ENCODE measurements at places on chromosomes 11 and 22. TPM values are rescaled to one million over a fixed set of nuclear protein-coding genes. Genes with fewer than 3 reads are reported as not detected.

GRCh38 chr11:78331711-78332110 lies 85.9 kb downstream of the GAB2 start:
- DNase-seq: no peak

NCAM1 gene
- polyA plus RNA-seq: 106 TPM

GRCh38 chr22:31173386-31174145 lies 13.6 kb downstream of the RNF185 start:
- peak; percentile 70 for DNase-seq

GRCh38 chr11:125994509-125994908 lies 48.7 kb downstream of the VSIG10L2 start:
- no peak for DNase-seq

DNA sequence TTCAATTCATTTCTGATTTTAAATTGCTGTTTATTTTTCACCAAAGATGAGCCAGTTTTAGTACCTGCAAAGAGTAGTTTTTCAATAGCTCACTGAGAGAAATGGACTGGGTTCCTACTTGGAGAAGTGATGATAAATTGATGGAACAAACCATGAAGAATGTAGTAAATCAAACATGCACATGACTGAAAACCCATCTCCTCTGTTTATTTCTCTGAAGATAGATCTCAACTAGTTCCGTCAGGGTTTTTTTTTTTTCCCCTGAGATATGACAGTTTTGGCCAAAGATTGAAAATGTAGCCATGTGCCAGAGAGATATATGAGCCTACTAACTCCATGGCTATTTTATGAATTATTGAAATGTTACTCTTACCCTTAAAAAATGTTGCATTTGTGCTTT lies 239.6 kb downstream of the DDX10 start:
- DNase-seq: no peak

DNA sequence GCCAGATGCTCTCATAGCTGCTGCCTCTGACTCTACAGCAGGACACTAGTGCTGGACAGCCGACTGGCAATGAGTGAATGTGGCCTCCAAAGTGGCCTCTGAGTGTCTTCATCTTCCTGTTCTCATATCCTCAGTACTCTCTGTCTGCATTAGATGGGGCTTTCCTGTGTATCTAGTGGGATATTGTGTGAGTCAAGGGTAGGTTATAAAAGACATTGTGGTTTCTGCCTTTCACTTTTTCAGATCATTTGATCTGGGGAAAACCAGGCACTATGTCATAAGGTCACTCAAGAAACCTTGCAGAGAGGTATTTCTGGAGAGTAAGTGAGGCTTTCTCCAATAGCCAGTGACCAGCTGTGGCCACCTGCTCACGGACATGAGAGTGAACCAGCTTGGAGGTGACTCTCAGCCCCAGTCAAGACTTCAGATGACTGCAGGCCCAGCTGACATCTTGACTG lies 333.6 kb upstream of the NCAM1 start:
- DNase-seq: no peak

RIC8A gene
- polyA plus RNA-seq: 50.7 TPM

- no peak for DNase-seq
These were observed 21.4 kb downstream of the XRRA1 start for GRCh38 chr11:74927496-74927895.

- DNase-seq: no peak
These were observed 56.8 kb upstream of the FBXO3 start for GRCh38 chr11:33830903-33831648.

GRCh38 chr22:42945027-42945426 lies 69.9 kb downstream of the PACSIN2 start:
- no peak for DNase-seq

- DNase-seq: no peak
These were observed 28.0 kb downstream of the TOLLIP start for GRCh38 chr11:1281326-1281973.

SLC22A6 gene
- polyA plus RNA-seq: not detected

DNA sequence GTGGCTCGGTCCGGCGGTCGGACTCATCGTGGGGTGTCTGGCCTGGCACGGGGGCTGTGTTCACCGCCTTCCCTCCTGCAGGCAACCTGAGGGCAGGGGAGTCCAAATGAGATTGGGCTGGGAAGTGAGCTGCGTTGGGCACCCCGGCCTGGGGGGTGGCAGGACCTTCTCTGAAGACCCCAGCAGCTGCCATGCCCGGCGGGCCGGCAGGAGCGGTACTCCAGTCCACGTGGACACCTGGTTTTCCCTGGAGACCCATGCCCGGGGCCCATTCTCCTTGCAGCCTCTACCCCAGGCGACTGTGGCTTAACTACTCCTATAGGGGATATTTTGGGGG lies 24.5 kb downstream of the LRRC10B start:
- DNase-seq: no peak

LIF gene
- 0.99 TPM for polyA plus RNA-seq

SAA4 gene
- not detected for polyA plus RNA-seq

- DNase-seq: no peak
These were observed 36.5 kb downstream of the POU2AF3 start for GRCh38 chr11:111334532-111335502.

PACSIN2 gene
- polyA plus RNA-seq: 28.3 TPM

KCNQ1OT1 gene
- polyA plus RNA-seq: 0.67 TPM

- no peak for DNase-seq
These were observed 11.4 kb downstream of the POU2AF1 start for GRCh38 chr11:111367411-111368284.

DNA sequence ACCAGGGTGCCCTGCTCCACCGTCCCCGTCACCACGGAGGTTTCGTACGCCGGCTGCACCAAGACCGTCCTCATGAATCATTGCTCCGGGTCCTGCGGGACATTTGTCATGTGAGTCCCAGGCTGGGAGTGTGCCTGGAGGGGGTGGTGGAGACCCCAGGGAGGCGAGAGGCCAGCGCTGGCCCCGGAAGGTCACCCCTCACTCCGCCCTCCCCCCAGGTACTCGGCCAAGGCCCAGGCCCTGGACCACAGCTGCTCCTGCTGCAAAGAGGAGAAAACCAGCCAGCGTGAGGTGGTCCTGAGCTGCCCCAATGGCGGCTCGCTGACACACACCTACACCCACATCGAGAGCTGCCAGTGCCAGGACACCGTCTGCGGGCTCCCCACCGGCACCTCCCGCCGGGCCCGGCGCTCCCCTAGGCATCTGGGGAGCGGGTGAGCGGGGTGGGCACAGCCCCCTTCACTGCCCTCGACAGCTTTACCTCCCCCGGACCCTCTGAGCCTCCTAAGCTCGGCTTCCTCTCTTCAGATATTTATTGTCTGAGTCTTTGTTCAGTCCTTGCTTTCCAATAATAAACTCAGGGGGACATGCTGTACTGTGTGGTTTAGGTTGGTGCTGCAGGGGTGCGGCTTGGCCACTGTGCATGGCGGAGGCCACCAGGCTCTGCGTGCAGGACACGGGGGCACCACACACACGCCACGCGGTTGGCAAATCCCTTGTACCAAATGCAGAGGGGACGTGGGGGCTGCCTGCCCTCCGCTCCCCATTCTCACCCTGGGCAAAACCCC lies 35.4 kb downstream of the MUC2 start:
- DNase-seq: no peak

- no peak for DNase-seq
These were observed 40.3 kb downstream of the CSNK2A3 start for GRCh38 chr11:11312738-11313137.

GRCh38 chr22:44974454-44974853 lies 35.4 kb downstream of the PHF21B start:
- DNase-seq: no peak

GRCh38 chr11:31725176-31725575 lies 85.9 kb downstream of the PAX6 start:
- no peak for DNase-seq

CDCA5 gene
- polyA plus RNA-seq: 10.2 TPM

DNA sequence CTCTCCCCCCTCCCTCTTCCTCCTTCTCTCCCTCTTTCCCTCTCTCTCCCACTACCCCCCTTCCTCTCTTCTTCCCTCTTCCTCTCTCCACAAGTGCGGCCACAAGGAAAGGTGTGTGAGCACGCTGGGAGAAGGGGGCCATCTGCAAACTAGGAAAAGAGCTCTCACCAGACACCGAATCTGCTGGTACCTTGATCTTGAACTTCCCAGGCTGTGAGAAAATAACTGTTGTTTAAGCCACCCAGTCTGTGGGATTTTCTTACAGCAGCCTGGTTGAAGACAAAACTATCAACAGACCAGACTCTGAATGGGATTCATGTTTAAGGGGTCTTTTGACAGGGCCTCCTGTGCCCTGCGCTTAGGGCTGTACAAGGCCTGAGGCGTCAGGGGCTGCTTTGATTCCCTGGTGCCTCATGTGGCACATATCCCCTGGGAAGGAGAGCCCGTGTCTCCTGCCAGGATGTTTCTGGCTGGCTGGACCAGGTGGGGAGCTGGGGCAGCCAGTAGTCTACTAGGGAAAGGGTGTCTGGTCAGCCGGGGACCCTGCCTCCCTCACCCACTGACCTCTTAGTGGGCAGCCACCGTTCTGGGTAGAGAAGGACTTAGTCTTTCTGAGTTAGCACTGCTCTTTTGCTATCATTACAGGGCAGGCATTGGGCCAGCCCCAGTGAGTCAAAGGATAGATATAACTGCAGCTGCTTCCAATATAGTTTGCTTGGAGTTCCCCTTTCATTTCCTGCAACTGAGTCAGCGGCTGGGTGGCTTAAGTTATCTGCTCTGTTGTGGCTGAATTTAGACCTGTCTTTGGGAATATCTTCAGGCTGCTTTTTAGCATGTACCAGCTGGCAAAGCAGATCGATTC lies 6.2 kb downstream of the PANX1 start:
- DNase-seq: peak; percentile 80

DNA sequence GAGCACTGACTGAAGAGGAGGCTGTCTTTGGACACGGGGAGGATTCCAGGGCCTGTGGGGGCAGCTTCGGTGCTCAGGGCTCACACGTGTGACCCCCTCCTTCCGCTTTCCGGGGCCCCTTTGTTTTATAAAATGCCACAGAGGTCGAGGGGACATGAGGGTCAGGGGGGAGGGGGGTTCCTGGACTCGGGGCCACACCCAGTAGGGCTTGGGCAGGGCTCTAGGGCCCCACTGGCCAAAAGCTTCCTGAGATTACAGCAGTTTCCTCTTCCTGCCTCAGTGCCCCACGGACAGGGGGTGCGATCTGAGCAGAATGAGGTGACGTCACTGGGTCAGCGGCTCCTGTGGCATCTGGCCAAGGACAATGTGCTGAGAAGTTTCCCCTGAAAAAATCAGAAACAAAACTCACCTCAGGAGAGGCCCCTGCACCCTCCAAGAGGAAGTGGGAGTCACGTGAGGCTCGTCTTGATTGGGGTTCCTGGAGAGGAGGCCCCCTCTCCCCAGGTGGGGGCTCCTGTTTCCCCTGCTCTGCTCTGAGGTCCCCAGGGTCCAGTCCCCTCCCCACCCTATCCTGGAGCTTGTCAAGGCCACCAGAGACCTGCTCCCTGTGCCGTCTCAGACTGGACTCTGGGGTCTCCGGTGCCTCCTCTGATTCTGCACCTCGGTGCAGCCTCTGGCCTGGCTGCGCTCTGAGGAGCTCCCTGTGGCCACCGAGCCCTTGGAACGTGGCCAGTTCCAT lies 6.4 kb upstream of the IFITM3 start:
- peak; percentile 82 for DNase-seq

- DNase-seq: no peak
These were observed 43.3 kb upstream of the PAK1 start for GRCh38 chr11:77517226-77517625.

KRTAP5-7 gene
- not detected for polyA plus RNA-seq

- DNase-seq: no peak
These were observed 69.4 kb upstream of the CLMP start for GRCh38 chr11:123264431-123264780.

- no peak for DNase-seq
These were observed 128.5 kb downstream of the CEP164 start for GRCh38 chr11:117456027-117456720.

TRIM51 gene
- not detected for polyA plus RNA-seq

- no peak for DNase-seq
These were observed 42.3 kb downstream of the C11orf96 start for GRCh38 chr11:43984519-43985385.

Measured in muscle of back (tissue), 13 donors.